ENCODE measurements at places on chromosomes 4 and X.

- DNase-seq: no peak
These were observed 145.0 kb upstream of the LEF1 start for GRCh38 chr4:108313546-108314339.

DNA sequence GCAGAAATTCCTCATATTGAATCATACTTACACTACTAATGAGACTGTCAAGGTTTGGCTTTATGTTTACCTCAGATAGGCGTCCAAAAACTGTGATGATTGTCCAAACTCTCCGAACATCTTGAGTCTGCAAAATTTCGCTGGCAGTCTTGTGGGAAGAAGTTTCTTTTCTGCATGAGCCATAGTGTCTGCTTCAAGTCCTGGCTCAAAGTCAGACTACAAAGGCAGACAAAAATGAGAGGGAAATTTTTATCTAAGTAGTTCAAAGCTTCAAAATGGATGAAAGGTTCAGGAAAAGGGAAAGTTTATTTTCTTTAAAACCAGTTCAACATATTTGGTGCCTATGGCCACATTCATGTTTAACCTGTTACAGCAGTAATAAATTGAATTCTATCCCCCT is 40.7 kb downstream of the PALLD start:
- DNase-seq: no peak

DNA sequence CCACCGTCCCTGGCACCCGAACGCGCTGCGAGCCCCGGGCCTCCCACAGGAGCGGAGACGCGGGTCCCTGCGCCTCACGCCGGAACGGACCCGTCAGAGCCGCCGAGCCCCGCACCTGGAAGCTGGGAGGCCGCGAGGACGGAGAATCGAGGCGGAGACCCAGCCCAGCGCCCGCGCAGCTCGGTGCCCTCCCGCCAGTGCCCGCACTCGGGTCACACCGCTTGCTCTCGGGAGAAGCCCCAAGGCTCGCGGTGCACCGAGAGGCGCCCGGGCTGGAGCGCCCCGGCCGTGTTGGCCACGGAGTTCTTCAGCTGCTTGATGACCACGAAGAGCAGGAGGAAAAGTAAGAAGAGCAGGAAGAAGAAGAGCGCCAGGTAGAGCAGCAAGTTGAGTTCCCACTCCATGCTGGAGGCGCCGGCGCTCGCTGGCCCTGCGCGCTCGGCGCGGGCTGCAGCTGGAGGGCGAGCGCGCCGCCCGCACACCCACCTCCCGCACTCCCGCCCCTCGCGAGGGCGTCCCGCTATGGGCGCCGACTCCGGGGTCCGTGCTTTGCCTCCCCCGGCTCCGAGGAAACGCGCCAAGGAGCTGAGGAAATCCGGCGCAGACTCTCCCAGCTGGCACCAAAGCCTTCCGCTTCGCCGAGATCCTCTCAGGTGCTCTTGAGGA is at the start of gene SMIM43:
SMIM43 (minus strand) TSS at position 463 of the 666 bp plus-strand sequence; CDS start at position 404, 59 bp downstream.
- no peak for DNase-seq

DNA sequence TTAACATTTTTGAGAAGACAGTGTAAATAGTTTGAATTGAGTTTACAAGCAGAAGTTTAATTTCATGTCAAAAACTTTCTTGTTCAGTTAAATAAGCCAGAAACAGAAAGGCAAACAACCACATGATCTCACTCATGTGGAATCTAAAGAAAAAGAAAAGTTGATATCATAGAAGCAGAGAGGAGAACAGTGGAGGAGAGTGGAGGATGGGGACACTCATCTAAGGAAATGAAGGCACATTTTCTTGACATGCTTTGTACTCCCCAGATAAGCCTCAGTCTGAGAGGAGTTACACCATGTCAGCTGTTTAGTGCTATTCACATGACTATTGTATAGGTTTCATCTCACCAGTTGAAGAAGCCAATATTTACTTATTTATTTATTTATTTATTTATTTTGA is 13.5 kb downstream of the SNCA start:
- DNase-seq: no peak

- DNase-seq: no peak
These were observed 10.1 kb downstream of the IDS start for GRCh38 chrX:149494844-149495565.

GRCh38 chr4:117400039-117400835 is 314.9 kb upstream of the TRAM1L1 start:
- no peak for DNase-seq

DNA sequence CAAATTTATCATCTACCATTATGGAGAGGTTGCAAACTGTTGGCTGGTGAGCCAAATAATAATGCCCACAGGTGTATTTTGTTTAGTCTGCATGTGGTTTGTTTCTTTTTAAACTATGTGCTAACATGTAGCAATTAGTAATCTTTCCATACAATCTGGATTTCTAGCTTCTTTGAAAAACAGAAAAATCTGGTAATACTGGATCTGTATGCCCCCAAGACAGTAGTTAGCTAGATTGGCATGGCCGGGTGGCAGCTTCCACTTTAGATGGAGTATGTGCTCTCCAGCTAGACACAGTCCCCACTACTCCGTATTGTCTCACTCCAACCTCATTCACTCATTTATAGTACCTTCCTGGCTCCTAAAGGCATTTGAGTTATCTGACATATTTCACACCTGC is 91.3 kb downstream of the NHSL2 start:
- no peak for DNase-seq

- DNase-seq: no peak
These were observed 19.8 kb downstream of the CPE start for GRCh38 chr4:165398570-165398969.

DNA sequence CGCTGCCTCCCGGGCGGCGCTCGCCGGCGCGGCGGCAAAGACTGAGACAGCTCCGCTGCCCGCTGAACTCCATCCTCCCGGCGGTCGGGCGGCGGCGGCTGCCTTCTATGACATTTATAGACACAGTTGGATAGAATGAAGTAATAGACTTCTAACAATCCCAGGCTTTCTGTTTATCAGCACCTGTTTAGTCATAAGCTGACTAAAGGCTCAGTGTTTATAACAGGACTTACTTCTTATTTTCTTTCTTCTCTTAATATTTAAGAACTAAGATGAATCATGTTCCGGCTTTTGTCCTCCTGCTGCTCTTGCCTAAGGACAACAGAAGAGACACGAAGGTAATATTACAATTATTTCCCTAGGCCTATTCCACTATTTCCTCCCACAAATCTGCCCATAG is 3.9 kb downstream of the ARL13A start:
- DNase-seq: no peak

Measured in T follicular helper cell (primary cell).